Bone marrow (tissue), 2 donors: ENCODE measurements at places on chromosomes 3 and 15.

DNA sequence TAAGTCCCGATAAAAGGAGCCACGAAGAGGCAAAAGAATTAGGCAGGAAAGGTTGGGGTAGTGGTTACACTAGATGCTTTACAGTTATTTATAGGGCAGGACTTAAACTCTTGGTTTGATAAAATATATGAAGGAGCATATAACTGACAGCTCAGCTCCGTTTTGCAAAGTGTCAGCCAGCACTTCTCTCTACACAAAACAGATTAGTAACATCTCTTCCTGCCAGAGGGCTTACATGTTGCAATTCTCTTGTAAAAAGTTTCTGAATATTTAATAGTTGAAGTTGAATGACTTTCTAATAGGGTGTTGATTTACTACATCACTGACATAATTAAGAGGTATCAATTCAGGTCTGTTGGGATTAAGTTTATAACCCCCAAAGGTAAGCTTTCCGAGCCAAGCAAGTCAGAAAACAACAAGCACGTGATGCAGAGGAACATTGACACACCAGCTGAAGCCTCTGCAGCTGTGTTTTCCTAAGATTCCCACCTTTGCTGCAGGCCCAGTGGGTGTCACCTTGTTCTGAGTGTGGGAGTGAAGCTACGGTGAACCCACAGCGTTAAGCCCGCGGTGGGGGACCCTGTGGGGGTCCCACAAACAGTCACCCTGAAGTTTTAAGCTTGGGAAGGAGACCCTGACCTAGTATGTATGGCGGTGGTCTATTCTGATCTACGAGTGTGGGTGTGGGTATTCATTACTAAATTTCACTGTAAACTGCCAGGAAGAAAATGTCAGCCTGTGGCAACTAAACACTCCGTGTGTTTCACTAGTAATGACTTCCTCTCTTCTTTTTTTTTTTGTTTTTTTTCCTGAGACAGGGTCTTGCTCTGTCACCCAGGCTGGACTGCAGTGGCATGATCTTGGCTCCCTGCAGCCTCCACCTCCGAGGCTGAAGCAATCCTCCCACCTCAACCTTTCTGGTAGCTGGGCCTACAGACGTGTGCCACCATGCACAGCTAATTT, 22.0 kb upstream of the ATP13A3 start:
- no peak for DNase-seq

GRCh38 chr3:146655333-146655996, 50.3 kb upstream of the PLSCR5 start:
- no peak for DNase-seq

DNA sequence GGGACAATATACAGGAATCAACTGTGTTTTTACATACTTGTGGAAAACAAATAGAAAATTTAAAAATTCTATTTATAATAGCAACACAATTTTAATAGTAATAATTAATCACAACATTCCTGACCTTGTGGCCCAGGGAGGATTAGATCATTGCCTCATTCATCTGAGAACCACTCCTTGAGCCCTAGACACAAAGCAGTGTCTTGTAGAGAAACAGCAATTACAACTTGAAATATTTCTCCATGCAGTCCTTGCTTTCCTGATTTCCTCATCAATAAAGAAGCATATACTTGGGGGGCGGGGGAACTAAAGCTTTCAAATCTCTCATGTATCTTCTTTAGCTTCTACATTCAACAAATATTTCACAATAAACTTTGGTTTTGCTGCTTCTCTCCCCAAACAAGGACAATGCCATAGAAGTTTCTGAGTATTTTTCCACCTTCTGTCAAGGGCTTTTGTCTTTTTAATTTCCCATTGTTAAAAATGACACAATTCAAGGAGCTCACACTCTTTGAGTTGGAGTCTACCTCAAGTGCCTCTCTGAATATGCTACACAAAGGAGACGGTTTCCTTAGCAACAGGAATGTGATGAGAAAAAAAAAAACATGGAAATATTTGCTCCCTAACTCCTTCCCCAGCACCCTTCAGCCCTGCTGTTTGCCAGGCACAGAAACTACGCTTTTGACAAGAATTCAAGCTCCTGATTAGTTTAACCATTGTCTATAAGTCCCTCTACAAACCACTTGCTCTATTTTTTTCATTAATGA, 118.8 kb downstream of the ARPP21 start:
- no peak for DNase-seq

GRCh38 chr3:31439890-31440750, 92.6 kb upstream of the STT3B start:
- DNase-seq = no peak

DNA sequence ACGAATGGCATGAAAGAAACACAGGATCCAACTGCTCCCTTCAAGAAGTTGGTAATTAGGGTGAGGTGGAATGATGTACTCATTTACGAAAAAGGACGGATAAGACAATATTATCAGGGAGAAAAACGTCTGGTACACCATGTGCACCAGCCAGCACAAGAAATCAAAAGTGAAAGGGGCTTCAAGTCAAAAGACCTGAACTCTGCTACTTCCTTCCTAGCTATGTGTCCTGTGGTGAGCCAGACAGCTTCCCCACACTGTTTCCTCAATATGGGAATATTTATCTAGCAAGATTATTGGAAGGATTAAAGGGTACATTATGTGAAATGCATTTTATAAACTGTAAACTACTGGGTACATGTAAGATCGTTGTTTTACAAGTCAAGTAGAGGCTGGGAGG, 33.9 kb downstream of the RAB27A start:
- no peak for DNase-seq

GRCh38 chr3:33145901-33146580, 32.2 kb downstream of the CRTAP start:
- DNase-seq = no peak

GRCh38 chr15:98853161-98853560, 154.4 kb downstream of the PGPEP1L start:
- DNase-seq = no peak

- no peak for DNase-seq
Observed at GRCh38 chr15:101001056-101001455, 81.9 kb downstream of the LRRK1 start.

DNA sequence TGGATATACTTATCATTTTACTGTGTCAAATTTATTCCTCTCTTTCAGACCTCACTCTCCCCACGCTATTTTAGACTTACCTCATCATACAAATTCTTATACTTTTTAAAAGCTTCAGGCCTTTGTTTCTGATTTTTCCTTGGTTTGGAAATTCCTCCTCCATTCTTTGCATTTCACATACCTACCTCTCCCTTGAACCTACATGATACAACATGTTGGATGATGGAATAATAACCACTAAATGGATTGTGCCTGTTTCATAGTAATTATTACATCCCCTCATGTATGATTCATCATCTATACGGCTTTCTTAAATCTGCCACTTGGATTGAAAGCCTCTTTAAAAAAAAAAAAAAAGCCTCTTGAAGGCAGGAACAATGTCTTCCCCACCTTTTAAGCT, 24.6 kb downstream of the TRIP4 start:
- no peak for DNase-seq

DNA sequence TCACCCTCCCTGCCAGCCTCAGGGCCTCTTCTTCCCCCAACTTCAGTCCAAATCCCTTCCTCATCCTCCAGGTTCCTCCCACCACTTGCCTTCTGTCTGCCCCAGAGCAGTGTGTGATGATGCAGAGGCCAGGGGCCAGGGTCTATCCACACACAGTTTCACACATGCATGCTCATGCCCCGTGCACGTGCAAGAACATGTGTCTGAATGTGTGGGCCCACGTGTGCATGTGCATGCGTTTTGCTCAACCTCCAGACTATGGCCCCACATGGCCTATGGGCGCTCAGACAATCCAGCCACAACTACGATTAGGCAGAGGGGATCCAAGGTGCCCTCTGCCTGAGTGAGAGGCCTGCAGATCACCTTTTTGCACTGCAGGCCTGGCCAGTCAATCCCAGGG, 32.3 kb upstream of the SLC6A1 start:
- DNase-seq = no peak

- DNase-seq = no peak
Observed at GRCh38 chr3:122955916-122956692, 71.5 kb downstream of the SEMA5B start.
